Kidney (tissue), 22 donors: ENCODE measurements at places on chromosomes 3 and 15. TPM values are rescaled to one million over a fixed set of nuclear protein-coding genes. Genes with fewer than 3 reads are reported as not detected.

EOGT gene
- 28.1 TPM for total RNA-seq

LINGO1 gene
- total RNA-seq, result 3.9 TPM

RARB gene
- 14.7 TPM for total RNA-seq

LRRIQ4 gene
- total RNA-seq, result not detected

DNA sequence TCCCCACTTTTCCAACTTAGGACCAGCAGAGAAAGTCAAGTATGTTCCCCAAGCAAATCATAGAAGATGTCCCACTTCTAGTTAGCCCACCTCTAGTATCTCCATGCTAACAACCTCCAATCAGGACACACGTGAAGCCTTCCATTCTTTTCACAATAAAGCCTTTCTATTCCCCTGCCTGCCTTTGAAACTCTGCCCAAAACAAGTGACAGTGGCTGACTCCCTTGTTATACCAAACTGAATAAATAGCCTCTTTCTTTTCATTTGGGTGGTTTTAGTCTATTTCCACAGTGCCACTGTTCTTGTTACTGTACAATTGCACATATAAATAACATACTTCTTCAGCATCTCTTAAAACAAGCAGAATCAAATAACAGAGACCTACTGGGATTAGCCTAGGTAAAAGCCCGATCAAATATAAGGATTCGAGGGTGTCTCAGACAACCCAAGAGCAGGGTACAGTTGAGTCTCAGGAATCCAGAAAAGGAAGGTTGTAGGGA lies 118.0 kb upstream of the NPHP3 start:
- no peak for DNase-seq

- no peak for DNase-seq
Measured at GRCh38 chr15:82871832-82872484, 62.5 kb downstream of the WHAMM start.

DNA sequence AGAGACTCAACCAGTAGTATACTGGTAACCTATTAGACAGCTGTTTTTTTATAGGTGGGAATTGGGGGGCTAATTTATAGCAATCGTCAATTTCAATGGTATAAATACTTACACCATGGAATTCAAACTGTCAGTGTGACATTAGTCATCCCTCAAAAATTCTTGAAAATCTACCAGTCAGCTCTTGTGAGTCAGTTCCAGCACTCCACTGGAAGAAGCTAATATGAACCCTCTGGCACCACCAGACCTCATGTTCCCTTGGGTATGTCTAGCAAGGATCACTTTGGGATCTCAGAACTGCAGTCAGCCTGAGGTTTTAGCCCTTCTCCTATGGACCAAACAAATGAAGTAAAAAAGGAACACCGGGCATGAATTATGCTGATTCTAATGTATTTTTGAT lies 11.8 kb upstream of the UACA start:
- DNase-seq, result no peak

DNA sequence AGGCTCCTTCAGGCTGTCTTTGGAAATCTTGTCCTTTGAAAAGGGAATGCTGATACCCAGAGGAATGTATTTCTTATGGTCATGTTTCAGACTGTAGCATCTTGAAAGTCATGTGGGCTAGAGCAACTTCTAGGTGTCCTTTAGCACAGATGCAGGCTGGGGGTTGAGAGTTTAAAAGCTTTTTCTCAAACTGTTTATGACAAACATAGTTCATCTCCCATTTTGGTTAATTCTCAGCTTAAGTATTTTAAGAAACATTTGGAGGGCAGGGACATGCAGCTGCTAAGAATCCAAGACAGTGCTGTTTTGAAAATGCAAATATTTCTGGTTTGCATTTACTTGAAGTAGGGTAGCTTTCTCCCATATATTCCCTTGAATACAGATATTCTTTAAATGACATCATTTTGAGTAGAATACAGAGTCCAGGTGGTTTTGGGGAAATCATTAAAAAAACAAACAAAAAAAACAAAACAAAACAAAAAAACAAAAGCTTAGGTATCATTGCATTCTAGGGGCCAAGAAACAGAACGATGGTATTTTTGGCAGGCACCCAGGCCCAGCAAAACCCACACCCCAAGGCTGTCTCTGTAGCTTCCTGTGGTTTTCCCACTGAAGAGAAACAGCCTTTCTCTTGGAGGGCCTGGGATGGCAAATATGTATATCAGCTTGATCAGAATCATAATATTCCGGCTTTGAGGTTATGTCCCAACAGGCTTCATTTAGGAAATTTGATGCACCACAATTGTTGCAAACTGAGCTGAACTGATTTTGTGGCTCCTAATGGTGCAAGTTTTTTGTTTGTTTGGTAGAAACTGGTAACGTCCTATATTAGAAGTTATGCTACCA lies 120.0 kb downstream of the ATG7 start:
- DNase-seq, result no peak

- DNase-seq, result no peak
Measured at GRCh38 chr3:197471221-197472010, 84.4 kb downstream of the BDH1 start.

DNA sequence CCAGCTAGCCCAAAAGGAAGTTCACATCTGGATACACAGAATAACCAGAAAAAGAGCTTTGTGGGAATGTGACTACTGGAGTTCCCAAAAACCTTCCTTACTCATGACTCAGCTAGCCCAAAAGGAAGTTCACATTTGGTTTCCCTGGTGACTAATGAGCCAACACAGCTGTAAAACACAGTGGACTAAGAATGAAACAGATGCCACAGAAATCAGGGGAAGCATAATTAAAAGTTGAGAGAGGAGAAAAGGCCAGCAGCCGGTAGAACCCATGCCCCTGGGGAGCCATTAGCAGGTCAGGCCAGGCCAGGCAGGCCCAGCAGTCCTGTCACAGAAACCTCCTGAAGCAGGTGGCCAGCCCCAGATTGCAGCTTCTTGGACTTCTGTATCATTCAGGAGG lies 130.3 kb downstream of the GHSR start:
- peak; percentile 68 for DNase-seq

DNA sequence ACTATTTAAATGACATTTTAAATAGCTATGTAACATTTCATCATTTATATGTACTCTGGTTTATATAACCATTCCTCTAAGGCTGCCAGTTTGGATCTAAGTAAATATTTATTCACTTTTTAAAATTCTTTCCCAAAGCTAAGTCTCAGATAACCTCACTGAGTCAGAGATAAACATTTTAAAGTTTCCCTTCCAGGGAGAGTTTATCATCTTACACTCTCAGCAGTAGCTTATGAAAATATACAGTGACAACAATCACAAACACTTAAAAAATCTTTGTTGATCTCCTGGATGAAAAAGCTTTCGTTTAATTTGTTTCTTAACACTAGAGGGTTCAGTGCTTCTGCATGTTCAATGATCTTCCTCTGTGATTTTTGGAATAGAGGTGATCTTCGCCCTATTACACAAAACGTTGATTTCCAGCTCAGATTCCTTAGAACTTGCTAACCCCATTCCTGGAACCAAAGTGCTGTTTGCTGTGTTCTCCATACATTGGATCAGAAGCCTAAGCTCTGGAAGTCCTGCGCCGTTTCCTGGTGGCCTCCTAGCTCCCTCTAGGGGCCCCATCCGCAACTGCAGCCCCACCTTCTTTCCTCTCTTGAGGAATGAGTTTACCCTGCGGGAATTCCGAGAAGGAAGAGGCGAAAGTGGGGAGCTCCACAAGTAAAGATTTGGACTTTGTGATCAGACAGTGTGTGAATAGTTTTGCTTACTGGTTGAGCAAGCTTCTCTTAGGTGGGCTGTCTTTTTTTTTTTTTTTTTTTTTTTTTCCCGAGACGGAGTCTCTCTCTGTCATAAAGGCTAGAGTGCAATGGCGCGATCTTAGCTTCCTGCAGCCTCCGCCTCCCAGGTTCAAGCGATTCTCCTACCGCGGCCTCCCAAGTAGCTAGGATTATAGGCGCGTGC lies 29.3 kb upstream of the SACM1L start:
- DNase-seq, result peak; percentile 68

DNA sequence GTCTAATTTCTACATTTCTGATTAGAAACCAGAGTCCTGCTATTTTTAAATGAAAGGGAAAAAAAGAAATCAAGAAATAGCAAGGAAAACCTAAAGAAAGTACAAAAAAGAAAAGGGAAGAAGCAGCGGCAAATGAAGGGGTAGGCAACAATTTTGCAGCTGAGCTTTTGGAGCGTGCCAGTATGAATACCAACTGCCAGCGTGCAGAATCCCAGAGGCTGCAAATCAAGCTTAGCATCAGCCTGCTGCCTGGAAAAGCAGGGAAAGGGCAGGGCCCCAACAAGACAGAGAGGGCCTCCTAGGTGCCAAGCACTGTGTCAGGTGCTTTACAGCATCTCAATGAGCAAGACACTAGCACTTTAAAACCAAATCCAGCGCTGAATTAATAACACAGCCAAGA lies 176.8 kb downstream of the STT3B start:
- no peak for DNase-seq

- DNase-seq, result no peak
Measured at GRCh38 chr15:53525894-53526293, 233.6 kb downstream of the WDR72 start.

DNA sequence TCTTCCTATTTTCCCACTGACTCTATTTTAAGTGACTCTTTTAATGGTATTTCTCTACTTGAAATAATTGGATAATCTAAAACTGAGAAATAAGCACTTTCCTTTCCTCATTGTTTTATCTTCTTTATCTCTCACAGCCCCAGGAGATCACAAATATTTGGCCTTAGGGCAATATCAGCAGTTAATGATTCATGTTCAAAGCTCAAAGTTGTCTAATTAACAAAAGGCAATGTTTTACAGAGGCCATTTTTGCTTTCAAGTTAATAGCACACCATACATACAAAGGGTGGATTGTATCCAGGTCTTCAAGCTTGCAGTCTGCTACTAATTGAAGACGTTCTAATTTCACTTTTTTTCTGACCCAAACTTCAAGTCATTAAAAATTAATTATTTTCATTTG lies 120.1 kb downstream of the LRRN1 start:
- no peak for DNase-seq

DNA sequence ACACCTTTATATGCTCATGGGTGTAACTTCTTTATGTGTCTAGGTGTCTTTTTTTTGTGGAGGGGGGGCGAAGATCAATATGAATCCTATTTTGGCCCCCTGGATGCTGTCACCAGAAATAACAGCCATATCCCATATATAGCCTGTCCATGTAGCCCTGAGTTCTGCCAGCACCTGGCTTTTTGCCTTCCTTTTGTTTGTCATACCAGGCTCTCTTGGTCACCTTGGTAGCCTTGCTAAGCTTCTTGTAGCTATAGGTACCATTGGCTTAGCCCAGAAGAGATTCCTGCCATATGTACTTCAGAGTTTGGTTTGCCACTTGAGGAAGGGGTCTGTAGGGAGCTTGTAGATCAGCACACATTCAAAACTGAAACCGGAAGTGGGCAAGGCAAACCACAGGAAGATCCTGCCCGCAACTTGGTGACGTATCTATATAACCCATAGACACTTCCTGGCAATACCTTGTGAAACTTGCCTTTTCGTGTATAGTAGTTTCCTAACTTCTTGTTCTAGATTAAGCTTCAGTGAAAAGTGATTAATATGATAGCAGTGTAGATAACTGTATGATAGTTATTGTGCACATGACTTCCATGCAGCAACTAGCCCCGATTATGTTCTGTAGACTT lies 11.9 kb downstream of the RASA2 start:
- DNase-seq, result no peak

DNA sequence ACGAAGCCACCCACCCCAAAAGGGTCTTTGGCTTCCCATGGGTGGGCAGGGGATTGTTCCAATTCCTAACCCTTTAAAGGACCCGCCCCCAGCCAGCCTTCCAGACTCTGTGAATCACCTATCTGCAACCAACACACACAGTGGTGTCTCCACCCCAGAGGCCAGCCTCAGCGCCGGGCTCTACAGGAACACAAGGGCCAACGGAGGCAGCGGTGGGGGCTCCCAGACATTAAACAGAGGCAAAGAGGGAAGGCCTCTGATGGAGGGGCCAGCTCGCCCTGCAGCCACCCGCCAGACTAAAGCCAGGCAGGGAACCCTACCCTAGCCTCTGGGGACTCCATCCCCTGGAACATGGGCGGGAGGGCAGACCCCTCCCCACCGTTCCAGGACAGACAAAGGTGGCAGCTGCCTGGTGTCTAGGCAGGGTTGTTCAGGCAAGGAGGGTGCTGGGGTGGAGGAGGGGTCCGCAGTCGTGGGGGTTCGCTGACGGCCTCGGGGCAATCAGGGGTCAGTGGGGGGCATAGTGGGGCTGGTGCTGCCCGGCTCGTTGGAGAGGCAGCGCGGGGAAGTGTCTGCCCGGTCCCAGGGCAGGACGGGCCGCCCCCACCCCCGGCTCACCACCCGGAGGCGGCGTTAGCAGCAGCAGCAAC lies 448 bp downstream of the SHISA5 start:
- DNase-seq, result peak; percentile 87

GRCh38 chr15:78638658-78639314 lies 2.2 kb downstream of the CHRNB4 start:
- peak; percentile 86 for DNase-seq

- peak; percentile 22 for DNase-seq
Measured at GRCh38 chr3:140910860-140911259, 30.8 kb upstream of the SLC25A36 start.

GRCh38 chr3:50136714-50137405 lies 18.3 kb upstream of the SEMA3F start:
- DNase-seq, result peak; percentile 88

GRCh38 chr3:5583920-5584319 lies 396.4 kb downstream of the EDEM1 start:
- no peak for DNase-seq

DNA sequence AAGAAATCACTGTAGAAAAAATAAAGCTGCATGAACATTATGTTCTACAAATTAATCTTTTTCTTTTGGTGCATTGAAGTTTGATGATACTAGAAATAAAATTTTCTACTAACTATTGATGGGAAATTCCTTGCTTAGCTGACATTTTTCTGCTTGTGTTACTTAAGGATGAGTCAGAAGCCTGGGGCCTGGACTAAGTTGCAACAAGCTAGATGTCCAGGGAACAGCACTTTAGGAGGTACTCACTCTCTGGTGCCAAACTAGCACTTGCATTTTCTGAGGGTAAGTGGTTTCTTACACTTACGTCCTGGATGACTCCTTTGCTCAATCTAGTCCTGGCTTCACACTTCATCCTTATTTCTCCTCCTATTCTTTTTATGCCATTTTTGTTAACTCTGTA lies 945.1 kb downstream of the IGSF11 start:
- no peak for DNase-seq

DNA sequence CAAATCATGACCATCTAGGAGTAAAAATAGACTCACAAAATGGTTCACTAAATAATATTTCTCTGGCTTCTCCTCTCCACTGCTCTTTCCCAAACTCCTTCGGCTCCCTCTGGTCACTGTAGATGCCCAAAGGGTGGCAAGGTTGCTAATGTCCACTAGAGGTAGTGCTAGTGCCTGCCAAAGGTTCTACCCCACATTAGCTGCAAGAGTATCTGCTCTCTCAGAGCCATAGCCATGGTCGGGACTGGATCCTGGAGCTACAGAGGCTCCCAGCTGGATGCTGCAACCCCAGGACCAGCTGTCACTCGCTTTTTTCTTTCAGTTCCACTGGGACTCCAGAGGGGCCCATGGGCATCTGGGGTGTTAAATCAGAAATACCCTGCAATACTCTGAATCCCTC lies 8.5 kb downstream of the HTR3D start:
- no peak for DNase-seq

GRCh38 chr3:12388185-12388584 lies 96.1 kb upstream of the TSEN2 start:
- DNase-seq, result no peak
